Esophagus squamous epithelium (tissue), 5 donors: ENCODE measurements at places on chromosomes 12 and 14.

DNA sequence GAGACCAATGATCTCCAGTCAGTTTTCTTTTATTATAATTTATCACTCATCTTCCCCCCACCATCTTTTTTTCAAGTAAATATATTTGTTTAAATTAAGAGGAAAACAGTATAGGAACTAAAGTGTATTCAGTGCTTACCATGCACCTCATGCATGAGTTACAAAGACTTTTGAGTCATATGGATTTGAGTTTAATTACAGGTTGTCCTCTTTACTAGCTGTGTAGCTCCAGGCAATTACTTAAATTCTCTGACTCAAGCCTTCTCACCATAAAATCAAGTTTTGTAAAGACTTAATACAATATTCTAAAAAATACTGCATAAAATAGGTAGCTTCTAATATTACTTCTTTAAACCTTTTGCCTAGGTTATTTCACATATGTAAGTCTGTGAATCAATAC is 251.3 kb downstream of the SLC16A7 start:
- DNase-seq, result no peak

DNA sequence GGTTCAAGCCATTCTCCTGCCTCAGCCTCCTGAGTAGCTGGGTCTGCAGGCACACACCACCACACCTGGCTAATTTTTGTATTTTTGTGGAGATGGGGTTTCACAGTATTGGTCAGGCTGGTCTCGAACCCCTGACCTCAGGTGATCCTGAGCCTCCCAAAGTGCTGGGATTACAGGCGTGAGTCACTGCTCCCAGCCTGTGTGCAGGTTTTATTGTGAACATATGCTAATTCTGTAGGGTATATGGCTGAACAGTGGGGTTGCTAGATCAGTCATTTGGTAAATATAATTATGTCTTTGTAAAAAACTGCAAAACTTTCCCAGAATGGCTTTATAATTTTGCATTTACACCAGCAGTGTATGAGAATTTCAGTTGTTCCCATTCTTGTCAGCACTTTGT is 85.9 kb downstream of the RCOR1 start:
- DNase-seq, result no peak

DNA sequence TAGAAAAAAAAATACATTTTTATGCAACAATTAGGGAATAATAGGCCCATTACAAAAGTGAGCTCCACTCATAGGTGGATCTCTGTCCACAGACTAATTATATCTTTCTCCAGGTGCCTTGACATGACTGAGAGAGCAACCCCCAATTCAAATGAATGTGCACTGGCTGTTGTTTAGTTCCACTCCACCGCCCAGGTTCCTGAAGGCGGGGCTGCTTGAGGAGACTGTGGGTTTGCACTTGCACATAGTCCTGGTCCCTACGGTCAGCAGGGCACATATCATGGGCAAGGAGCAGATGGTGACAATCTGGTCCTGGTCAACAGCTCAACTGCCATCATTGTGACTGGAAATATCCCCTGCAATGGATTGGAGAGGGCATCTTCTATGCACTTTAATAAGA is 195.6 kb upstream of the PWP1 start:
- no peak for DNase-seq

GRCh38 chr14:33390335-33390734 is 451.7 kb downstream of the NPAS3 start:
- no peak for DNase-seq

- DNase-seq, result no peak
Observed at GRCh38 chr12:118319627-118320026, 53.1 kb downstream of the TAOK3 start.

- DNase-seq, result no peak
Observed at GRCh38 chr12:111242184-111242583, 126.7 kb downstream of the PHETA1 start.

DNA sequence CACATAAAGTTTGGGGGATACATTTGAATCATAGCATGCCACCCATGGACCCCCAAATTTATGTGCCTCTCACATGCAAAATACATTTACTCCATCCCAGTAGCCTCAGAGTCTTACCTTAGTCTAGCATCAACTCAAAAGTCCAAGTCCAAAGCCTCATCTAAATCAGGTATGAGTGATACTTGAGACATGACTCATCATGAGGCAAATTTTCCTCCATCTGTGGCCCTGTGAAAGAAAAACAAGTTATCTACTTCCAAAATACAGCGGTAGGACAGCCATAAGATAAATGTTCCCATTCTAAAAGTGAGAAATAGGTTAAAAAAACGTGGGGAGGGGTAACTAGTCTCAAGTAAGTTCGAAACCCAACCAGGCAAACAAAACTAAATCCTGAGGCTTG is 444.2 kb downstream of the SNAPC1 start:
- DNase-seq, result no peak

DNA sequence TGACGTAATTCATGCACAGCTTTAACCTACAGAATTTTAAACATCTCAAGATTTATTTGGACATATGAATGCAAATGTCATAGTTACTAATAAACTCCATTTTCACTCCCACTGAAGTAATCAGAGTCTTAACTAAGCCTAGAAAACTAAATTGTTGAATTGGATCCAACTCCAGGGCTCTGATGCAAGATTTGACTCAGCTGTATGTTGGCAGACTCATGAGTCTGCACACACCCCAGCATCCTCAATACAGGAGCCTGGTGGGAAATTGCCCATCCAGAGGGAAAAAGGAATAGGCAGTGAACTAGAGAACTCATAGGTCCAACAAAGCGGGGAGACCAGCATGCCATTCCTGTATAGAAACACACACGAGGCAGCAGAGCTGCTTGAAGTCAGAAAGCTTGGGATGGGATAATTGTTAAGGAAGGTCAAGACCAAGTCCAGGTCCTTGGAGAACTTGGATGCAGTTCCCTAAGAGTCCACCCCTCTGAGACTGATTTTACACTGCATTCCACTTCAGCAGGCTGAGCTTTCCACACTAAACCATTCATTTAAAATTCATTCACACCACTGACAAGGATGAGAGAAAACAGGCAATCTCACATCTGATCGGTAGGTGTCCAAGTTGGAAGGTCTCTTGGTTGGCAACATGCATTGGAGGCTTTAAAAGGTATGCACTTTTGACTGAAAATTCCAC is 14.4 kb downstream of the TMTC1 start:
- no peak for DNase-seq

- DNase-seq, result no peak
Observed at GRCh38 chr12:114266536-114266935, 139.4 kb downstream of the TBX5 start.
